CD4-positive, alpha-beta T cell treated with Interleukin-2 at 100 ng/mL for 4 hours (primary cell): ENCODE measurements at places on chromosomes 1 and 21.

- no peak for DNase-seq
These were observed 117.9 kb downstream of the PLPP3 start for GRCh38 chr1:56461158-56462127.

DNA sequence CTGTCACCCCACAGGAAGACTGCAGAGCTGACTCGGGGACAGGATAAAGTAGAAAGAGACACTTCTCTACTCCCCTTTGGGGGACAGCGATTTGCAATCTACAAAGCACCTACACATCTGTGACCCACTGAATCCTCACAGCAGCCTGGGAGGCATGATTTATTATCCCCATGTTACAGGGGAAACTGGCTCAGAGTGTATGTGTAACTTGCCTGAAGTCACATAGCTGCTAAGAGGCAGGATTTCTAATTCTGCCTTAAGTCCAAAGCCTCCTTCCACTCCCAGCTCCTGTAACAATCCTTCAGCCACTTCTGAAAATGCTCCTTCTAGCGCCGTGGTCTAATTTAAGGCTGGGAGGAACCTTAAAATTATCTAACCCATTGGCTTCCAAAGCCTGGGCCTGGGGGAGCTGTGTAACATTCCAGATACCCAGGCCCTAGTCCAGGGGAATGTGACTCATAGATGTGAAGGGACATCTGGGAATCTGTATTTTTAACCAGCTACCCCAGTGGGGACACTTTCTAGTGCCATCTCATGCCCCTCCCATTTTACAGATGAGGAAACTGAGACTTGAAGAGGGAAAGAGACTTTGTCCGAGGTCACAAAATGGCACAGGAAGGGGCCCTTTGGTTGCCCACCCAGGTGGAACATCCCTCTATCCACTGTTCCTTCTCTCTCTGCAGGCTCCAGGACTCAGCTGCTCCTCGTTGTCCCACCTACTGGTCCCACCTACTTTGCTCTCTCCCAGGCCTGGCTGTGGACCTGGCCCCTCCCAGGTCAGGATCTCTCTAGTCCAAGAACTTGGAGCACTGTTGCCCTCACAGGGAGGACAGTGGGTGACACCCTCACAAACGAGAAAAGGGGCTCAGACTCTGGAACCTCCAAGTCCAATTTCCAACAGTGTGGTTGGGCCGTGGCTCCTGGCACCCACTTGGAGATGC is 48.9 kb downstream of the AHDC1 start:
- no peak for DNase-seq

- no peak for DNase-seq
These were observed 21.1 kb downstream of the C2CD2 start for GRCh38 chr21:41932576-41933312.

DNA sequence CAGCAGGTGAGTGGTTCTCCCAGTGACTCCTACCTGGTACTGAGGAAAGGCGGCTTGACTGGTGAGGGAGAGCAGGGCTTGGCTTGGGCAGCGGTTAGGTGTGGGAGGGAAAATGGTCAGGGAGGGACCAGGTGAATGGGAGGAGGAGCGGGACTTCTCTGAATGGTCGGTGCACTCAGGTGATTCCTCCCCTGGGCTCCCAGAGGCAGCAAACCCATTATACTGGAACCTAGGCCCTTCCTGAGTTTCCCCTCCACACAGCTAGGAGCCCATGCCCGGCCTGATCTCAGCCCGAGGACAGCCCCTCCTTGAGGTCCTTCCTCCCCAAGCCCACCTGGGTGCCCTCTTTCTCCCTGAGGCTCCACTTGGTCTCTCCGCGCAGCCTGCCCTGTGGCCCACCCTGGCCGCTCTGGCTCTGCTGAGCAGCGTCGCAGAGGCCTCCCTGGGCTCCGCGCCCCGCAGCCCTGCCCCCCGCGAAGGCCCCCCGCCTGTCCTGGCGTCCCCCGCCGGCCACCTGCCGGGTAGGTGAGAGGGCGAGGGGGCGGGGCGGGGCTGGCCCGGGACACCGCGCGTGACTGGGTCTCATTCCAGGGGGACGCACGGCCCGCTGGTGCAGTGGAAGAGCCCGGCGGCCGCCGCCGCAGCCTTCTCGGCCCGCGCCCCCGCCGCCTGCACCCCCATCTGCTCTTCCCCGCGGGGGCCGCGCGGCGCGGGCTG is 2.3 kb downstream of the ARTN start:
- DNase-seq: no peak

GRCh38 chr1:245961137-245961540 is 545.9 kb downstream of the SMYD3 start:
- DNase-seq: no peak

DNA sequence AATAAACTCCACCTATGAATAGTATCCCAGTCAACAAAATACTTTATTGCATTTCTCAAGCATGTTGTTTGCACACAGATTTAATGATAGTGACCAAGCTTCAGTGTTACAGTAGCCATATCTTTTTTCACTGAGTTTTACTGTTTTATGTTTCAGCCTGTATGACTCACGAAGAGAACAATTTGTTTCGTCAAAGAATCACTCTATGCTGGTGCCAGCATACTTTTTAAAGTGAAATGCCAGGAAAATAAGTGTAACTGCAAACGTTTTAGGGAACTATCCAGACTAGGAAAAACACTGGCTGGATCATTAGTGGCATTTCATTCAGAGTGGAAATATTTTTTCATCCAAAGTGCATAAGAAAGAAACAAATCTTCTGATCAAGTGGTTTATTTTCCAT is 210.8 kb downstream of the COL11A1 start:
- DNase-seq: no peak

DNA sequence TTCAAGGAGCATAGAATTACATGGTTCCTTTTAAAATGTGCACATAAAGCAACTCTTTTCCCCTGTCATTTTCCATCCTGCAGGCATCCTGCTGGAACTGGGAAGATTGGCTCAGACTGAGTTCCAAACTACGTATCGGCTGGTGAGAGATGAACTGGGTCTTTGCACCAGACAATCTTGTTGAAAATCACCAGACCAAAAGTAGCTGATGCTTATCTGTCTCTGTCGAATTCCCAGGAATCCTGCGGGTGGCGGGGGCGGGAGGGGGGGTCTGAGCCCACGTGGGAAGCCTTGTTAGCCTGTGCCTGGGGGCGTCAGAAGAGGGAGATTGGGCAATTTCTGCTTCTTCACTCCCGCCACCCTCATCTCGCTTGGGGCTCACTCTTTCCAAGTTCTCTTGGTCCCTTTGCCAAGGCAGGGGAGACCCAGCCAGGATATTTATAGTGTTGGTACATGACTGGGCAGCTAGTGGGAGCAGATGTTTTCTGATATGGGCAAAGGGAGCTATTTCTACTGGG is 90.1 kb upstream of the SLC25A33 start:
- no peak for DNase-seq

DNA sequence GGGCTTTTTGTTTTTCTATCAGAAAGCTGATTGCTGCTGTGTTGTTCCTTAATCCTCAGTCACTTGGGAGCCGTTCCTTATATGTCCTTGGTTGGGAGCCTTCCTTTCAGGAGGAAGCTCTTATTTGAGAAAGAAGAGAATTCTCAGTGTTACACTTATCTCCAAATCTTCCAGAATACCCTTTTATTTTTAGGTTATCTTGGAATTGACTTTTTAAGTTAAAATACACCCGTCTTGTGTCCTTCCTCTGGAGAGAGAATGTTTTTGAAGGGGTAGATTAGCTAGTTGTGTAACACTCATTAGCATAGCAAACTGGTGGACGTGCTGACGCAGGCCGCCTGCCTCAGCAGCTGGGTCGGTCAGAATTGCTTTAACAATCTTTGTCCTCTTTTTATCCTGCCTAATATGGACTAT is 42.1 kb downstream of the LRRC8B start:
- no peak for DNase-seq

- DNase-seq: no peak
These were observed 121.2 kb downstream of the TRABD2B start for GRCh38 chr1:47875831-47876586.
